Stimulated activated CD8-positive, alpha-beta memory T cell treated with anti-CD3 and anti-CD28 coated beads, Interleukin-4, amount 100 ng/mL, for 1 hour (primary cell): ENCODE measurements at places on chromosomes 2 and 18.

- no peak for DNase-seq
Observed at GRCh38 chr2:207487650-207488311, 42.0 kb upstream of the CREB1 start.

DNA sequence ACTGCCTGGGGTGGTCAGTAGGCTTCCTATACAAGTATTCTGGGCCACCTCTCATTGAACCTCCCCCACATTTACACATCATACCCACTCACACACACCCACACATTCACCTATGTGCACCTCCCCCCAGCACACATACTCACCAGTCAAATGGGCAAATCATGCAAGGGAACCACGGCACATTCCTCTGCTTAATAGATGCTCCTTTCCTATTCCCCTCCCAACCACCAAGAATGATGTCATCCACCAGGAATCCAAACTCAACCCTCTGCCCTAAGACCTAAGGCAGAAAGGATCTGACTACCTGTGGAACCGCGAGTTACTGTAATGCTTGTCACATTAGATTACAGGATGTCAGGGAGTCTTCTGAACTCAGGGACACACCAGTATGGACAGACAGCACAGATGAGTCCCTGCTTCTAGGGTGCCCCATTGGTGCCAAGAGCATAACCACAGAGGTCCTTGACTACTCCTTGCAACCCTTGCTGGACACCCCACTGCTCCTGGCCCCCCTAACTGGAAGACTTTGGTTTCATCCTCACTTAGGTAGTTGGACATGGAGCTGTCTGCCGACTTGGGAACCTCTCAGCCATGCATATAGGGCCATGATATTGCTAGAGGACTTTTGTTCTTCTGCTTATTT, 21.5 kb upstream of the CAB39 start:
- no peak for DNase-seq

DNA sequence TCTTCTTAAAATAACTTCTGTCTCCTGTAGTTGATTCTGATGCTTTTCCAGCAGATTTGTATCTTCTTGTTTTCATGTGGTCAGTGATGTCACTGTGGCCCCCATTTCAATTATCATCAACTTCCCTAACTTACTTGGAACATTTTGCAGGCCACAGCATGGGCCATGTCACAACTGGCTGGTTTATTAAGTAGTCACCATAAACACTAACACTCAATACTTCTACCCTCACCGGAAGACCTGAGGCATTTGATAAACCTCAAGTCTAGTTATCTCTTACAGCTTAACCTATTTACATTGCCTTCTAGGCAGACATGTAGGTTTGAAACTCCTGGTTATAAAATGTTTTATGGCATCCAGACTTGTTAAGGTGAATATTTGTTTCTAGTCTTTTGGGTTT, 37.4 kb upstream of the PROKR1 start:
- no peak for DNase-seq

GRCh38 chr2:205683502-205684367, 1.4 kb downstream of the NRP2 start:
- DNase-seq = no peak

GRCh38 chr18:2466978-2467377, 104.3 kb downstream of the METTL4 start:
- no peak for DNase-seq

DNA sequence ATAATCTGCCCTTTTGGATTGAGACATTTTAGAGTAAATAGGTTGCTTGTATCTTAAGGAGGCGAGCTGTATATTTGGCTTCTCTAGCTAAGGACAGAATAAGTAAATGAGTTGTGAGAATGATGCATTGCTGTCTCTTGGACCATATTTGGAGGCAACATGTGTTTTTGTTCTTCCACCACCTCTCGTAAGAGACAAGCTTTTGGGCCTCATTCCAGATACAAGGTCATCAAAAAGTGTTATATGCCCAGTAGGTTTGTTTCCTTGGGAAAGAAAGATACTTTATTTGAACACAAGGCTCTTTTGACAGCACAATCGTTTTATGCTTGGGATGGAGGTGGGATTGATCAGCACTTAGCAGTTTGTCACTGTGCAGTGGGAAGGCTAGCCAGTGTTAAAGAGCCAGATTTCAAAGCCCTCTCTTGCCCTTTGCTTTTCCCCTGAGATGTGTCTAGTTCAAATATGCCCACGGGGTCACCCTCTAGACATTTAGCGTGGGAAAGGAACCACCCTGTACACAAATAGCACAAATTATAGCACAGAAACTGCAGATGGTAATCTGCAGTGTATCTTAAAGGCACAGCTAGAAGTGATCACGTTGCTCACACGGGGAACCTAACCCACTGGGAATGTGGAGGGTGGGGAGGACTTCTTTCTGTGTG, 131.3 kb downstream of the MAP4K4 start:
- no peak for DNase-seq

DNA sequence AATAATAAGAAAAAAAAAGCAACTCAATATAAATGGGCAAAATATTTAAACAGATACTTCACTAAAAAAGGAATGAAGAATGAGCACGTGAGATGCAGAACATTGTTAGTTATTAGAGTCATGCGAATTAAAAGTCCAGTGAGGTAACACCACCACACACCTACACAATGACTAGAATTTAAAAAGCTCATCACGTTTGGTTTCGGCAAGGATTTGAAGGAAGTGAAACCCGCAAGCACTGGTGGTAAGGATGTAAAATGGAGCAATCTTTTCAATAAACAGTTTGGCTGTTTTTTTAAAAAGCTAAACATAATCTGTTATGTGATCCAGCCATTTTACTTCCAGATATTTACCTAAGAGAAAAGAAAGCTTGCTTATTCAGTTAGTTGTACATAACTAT, 1181.6 kb upstream of the CELF4 start:
- DNase-seq = no peak

- DNase-seq = no peak
Observed at GRCh38 chr2:221204699-221205098, 367.4 kb downstream of the EPHA4 start.

- no peak for DNase-seq
Observed at GRCh38 chr2:118697781-118698180, 149.7 kb downstream of the EN1 start.

DNA sequence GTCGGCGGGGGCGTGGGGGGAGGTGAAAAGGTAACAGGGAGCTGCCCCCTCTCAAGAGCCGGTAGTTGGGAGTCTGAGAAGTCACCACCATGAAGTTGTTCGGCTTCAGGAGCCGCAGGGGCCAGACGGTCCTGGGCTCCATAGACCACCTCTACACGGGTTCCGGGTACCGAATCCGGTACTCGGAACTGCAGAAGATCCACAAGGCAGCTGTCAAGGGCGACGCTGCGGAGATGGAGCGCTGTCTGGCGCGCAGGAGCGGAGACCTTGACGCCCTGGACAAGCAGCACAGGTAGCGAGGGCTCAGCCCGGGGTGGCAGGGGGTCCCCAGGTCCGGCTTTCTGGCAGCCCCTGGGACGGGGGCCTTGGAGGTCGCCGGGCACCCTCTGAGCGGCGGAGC, 47.1 kb upstream of the ZNF519 start:
- no peak for DNase-seq

DNA sequence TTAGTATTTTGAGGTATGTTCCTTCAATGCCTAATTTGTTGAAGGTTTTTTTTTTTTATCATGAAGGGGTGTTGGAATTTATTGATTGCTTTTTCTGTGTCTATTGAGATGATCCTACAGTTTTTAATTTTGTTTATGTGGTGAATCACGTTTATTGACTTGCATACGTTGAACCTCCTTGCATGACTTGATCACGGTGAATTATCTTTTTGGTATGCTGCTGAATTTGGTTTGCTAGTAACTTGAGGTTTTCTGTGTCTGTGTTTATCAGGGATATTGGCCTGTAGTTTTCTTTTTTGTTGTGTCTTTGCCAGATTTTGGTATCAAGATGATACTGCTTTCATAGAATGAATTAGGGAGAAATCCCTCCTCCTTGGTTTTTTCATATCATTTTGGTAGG, 23.9 kb downstream of the CLIP4 start:
- no peak for DNase-seq

DNA sequence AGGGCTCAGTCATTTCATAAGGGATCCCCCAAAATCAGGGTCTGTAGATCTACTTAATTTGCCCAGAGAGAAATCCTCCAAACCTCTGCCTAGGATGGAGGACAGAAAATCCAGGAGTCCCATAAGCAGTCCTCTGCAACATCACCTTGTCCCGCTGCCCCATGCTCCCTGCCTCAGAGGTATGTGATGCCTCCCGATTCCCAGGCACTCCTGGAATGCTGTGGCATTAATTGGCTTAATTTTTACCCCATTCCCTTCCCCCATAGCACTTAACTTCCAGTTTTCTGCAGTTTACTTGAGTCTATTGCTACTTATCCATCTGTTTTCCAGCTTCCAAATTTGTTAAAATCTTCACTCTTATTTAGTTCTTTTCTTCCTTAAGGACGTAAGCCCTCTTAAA, 91.6 kb upstream of the TSPYL6 start:
- DNase-seq = no peak

DNA sequence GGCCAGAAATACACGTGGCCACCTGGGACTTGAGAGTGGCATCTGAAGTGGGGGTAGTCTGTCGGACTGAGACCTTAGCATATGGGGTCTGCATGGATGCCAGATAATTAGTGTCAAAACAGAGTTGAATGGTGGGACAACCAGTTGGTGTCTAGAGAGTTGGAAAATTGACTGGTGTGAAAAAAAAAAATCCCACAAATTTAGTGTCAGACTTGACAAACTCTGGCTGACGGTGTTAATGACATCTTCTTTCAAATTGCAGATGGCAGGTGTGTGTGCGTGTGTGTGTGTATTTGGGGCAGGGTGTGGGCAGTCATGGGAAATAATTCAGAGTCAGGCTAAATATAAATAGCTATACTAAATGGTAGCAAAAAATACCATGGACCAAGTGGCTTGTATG, 365.4 kb upstream of the RGPD4 start:
- no peak for DNase-seq

- no peak for DNase-seq
Observed at GRCh38 chr2:165698444-165698884, 95.6 kb downstream of the GALNT3 start.

DNA sequence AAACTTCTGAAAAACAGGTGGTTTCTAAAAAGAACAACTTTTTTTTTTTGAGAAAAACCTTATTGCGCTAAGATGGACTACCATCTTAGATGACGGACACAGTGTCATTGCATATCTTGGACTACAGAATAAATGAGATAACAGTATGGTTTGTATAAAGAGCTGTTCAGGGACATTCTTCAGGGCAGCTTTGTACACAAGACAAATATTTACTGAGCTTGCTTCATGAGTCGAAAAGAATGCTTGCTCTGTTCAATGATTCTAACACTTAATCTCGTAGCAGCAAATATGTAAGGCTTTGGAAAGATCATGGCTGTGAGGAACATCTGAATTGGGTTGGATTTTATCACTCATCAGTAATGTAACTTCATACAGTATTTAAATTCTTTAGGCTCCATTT, 282.5 kb upstream of the CWC22 start:
- DNase-seq = no peak

DNA sequence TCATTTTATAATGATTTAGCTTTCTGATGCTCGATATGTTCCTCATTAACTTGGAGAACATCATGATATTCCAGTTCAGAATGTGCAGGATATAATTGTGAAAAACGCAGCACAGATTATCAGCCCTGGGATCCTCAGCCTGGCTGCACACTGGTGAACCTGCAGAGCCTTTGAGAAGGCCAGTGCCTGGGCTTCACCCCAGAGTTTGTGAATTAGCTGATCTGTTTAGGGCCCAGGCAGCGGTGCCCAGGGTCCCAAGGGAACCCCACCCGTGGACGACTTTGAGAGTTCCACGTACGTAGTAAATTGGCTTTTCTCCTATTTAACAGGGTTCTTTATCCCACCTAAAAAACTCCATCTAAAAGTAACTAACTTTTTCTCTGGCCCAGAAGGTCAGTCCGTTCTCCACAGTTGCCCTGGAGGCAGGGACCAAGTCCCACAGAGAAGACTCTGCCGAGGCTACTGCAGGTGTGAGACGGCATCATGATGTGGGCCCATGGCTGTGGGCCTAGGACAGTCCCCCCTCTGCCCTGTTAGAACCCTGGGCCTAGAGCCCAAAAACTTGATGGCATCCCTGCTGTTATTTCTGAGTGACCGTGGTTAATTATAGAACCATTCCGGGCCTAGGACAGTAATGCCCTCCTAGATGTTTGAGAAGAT, 39.6 kb upstream of the RPL31 start:
- no peak for DNase-seq

DNA sequence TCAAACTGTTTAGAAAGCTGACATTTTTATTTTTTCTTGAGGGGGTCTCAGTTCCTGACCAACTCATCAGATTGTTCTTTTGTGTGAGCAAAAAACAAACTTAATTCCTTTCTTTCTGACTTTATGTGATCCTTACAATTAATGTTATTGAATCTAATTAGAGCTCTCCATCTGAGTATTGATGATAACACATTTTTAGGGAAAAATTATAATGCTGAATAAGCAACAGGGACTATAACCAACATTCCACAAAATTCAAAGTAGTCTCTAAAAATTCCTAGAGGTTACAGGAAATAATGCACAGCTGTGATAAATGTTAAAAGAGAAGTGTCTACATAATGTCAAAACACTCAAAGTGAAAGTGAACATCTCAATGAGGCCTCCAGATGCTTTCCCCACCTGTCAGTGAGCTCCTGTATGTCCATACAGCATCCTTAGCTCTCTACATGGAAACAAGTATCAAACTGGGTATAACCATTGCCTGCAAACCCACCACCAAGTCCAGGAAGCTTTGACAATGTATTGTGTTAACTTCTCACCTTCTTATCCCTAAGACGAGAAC, 786.0 kb upstream of the SLC39A10 start:
- DNase-seq = no peak
